ENCODE measurements at places on chromosomes 2 and 18.

GRCh38 chr2:176202491-176202890 is 14.0 kb downstream of the HOXD1 start:
- DNase-seq, result no peak

GRCh38 chr2:231259104-231259503 is 60.7 kb downstream of the ARMC9 start:
- no peak for DNase-seq

DNA sequence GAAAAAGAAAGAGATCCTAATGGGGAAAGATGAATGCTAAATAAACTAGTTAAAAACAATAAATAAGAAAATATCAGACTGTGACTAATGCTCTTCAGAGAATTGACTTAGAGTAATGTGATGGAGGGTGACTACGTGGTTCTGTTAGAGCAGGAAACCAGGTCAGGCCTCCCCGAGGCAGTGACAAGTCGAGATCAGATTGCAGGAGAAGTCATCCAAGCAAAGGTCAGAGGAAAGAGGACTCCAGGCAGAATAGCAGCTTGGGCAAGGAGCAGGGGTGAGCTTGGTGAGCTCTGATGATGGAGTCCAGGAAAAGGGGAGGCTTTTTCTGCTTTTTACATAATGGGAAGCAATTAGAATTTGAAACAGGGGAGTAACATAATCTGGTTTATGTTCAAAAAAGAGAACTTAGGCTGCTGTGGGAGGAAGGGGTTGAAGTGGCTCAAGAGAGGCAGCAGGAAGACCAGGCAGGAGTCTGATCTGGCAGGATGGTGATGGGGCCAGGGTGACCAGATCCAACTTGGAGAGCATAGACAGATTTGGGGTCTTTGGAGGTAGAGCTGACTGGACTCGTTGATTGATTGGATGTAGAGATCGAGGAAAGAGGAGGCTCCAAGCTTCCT is 27.3 kb upstream of the ITGB6 start:
- DNase-seq, result no peak

GRCh38 chr2:25201265-25201664 is 32.9 kb upstream of the POMC start:
- DNase-seq, result no peak

DNA sequence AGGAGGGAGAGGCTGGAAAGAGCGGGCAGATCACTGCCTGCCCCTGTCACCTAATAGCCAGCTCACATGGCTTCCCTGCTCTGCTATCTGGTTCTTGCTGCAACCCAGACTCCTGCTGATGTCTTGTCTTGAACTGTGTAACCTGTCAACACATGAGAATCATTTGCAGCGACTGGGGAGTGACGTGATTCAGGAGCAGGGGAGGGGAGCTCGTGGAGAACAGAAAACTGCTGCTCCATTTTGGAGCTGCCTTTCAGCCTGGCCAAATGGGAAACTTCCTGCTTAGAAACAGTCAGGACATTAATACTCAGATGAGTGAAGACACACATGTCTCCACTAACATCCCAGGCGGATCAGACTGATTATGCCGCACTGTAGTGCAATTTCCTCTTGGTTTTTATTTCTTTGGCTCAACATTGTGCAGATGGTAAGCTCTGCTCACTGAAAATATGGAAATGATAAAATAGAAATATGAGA is 38.1 kb downstream of the RPL37A start:
- DNase-seq, result no peak

GRCh38 chr2:49335546-49335945 is 181.2 kb upstream of the FSHR start:
- no peak for DNase-seq

DNA sequence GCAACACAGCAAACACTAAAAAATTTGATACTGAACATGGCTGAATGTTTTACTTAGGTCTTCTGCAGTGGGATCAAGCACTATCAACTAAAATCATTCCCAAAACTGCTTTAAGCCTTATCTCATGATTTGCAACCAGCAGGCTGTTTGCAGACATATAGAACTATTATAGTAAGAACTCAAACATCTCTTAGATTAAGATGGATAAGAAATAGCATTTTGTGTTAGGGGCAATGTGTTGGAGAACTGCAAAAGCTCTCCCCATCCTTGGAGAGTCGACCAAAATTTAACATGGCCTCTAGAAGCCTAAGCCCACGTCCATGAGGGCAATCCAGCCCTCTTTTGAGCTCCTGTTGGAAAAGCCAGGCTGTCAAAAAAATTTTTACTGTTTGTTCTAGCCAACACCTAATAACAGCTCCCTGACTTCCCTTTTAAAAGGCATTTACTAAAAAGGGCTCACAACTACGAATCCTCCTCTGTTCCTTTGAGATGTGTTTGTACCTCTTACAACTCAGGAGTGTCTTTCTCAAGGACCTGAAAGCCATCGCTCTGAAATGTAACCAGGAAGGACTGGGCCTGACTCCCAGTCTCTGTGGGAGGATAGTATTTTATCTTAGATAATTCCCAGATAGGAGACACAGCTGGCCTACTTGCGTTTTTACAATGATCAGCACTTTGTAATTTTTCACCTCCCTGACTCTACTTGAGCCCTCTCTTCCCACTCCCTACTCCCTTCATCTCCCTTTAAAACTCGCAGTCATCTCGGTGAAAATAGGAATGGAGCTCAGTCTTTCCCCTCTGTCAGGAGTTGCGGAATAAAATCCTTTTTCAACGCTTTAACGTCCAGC is 1.4 kb downstream of the KRCC1 start:
- DNase-seq, result no peak

DNA sequence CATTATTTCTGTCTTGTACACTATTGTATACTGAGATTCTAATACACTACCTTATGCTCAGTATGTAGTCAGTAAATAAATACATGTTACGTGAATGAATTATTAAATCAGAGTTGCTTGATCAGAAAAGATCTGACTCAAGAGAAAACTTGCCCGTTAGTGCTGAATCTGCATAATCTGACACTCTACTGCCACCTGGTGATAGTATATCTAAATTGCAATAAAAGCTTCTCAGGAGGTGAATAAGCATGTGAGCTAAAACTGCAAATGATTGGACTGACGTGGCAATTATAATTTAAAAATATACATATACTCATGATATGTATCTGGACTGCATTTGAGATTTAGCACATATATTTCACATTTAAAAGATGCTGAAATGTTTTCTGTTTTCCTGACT is 70.4 kb downstream of the KIAA1328 start:
- DNase-seq, result no peak

- no peak for DNase-seq
Measured at GRCh38 chr2:143575340-143575739, 446.1 kb downstream of the ARHGAP15 start.

DNA sequence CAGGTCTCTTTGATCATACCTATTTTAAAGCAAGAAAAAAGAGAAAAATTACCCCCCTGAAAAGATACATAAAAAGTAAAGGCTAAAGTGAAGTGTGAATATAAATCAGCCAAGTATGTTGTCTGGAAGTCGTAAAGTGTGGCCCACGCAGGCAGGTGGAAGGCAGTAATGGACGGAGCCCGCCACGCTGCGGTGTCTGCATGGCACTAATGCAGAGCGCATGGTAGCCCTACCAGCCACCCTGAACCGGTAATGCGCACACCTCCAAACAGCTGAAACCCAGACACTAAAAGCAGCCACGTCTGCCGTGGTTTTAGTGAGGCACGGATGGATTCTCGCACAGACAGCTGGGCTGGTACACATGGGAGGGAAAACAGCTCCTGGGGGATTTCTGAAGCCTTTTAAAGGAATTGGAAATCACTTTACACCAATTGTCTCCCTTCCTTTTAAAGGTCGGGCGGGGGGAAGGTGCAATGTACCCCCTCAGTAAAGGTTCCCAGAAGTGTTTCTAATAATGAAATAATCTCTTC is 615.2 kb downstream of the CNTNAP5 start:
- DNase-seq, result no peak

DNA sequence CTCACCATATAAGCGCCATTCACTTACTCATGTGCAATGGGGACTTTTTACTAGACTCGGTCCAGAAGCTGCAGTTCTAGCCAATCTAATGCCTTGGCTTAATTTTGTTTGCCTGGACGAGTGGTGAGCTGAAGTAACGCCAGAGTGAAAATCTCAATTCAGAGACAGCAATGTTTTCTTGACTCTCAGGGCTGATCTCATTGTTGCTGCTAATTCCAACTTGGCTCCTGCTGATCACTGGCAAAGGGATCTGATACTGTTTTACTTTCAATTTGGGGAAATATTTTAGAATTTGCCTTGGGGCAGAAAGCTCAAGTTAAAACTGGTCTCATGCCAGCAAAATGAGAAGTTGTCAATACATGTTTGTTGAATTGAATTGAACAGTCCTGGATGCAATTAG is 906.6 kb upstream of the CDH2 start:
- no peak for DNase-seq

GRCh38 chr2:64659252-64659651 is 5.5 kb upstream of the SERTAD2 start:
- no peak for DNase-seq

GRCh38 chr18:35095983-35096676 is 54.9 kb downstream of the MAPRE2 start:
- no peak for DNase-seq

DNA sequence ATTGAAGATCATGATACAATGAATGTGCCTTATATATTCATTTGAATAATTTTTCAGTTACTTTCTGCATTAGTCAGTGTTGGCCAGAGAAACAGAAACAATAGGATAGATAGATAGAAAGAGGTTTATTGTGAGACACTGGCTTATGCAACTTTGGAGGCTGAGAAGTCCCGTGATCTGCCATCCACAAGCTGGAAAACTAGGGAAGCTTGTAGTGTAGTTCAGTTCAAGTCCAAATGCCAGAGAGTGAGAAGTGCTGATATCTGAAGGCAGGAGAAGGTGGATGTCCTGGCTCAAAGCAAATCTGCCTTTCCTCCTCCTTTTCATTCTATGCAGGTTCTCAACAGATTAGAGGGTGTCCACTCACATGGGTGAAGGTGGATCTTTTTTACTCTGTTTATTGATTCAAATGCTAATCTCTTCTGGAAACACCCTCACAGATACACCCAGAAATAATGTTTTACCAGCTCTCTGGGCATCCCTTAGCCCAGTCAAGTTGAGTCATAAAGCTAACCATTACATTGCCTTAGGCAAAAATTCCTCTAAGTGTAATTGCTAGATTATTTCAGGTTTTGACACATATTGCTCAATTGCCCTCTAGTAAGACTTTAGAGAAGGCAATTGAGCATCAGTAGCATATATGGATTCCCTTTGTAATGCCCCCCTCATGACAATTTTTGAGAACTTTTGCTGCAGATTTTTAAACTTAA is 341.4 kb downstream of the LPIN1 start:
- no peak for DNase-seq

GRCh38 chr2:144328938-144329337 is 191.0 kb downstream of the ZEB2 start:
- DNase-seq, result no peak

- DNase-seq, result no peak
Measured at GRCh38 chr2:185318271-185318724, 420.3 kb upstream of the FSIP2 start.

GRCh38 chr2:117785740-117786139 is 28.8 kb upstream of the DDX18 start:
- no peak for DNase-seq

DNA sequence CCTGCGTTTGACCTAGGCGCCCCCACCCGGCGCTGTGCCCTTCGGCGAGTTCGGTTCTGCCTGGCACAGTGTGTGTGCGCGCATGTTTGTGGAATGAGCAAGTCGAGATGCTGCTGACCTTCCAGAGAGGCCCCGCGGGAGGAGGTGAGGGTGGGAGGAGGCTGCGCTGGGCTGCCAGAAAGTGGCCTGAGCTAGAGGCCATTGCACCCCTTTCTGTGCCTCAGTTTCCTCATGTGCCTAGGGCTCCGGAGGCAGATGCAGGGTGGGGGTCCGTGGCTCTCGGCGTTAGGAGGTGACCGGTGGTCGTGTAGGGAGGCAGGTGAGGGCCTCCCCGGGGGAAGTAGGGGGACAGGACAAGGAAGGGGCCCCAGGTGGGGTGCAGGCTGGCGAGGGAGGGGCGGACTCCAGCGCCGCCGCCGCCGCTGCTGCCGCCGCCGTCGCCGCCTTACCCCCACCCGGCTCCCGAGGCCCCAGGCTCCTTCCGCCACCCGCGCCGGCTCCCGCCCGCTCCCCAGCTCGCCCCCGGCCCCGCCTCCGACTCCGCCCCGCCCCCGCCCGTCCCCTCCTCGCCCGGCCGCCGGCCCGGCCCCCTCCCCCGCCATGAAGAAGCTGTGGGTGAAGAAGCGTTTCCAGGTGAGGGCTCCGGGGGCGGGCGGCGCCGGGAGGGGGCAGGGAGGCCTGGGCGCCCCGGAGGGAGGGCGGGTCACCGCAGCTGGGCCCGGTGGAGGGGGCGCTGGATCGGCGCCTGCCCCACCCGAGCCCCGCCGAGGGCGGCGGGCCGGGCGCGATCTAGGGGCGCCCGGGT is 7.0 kb downstream of the SPEG start:
- DNase-seq, result no peak

DNA sequence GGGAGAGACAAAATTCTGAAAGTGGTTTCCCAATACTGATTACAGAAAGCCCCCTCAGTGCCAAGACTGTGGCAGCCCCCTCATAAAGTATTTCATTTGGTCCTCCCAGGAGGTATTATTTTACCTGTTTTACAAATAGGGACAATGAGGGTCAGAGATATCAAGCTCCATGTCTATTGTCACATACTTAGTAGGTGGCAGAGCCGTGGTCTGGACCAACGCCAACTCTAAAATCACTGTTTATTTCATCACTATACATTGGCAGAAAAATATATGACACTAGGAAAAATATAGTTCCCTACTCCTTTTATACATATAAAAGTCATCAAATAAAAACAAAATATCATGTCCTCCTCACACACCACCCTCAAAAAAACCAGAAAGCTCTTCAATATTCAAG is 68.6 kb downstream of the DHRS9 start:
- no peak for DNase-seq

GRCh38 chr2:77314721-77315120 is 207.5 kb downstream of the LRRTM4 start:
- no peak for DNase-seq

- no peak for DNase-seq
Measured at GRCh38 chr18:34746614-34747013, 36.5 kb downstream of the DTNA start.

DNA sequence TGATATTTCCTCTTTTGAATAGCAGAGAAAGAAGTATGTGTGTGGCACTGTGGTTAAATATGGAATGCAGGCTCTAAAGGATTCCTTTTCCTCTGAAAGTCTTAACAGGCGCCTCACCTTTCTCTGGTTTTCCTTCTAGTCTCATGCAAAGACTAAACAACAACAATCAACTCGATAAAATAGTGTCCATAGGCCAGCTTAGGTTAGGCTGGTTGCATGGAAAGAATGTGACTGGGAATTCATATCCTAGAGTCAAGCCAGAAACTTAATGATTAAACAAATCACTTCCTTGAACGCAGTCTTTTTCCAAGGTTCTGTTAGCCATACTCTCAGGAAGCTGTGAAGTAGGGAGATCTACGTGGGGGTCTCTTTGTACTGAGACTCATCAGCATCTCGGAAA is 800.8 kb upstream of the ID2 start:
- no peak for DNase-seq

- no peak for DNase-seq
Measured at GRCh38 chr2:197073701-197074433, 147.4 kb upstream of the PGAP1 start.

GRCh38 chr18:8948471-8949149 is 153.9 kb upstream of the NDUFV2 start:
- DNase-seq, result no peak

- DNase-seq, result no peak
Measured at GRCh38 chr2:6986912-6987361, 69.7 kb downstream of the RNF144A start.

- DNase-seq, result no peak
Measured at GRCh38 chr2:200056105-200056504, 100.7 kb downstream of the MAIP1 start.

GRCh38 chr2:150607390-150607811 is 119.9 kb upstream of the RND3 start:
- no peak for DNase-seq
